Cerebellar cortex (tissue), 1 donor: ENCODE measurements at places on chromosomes 3 and 15.

- DNase-seq: peak; percentile 31
Observed at GRCh38 chr3:8793242-8793641, 23.8 kb upstream of the OXTR start.

DNA sequence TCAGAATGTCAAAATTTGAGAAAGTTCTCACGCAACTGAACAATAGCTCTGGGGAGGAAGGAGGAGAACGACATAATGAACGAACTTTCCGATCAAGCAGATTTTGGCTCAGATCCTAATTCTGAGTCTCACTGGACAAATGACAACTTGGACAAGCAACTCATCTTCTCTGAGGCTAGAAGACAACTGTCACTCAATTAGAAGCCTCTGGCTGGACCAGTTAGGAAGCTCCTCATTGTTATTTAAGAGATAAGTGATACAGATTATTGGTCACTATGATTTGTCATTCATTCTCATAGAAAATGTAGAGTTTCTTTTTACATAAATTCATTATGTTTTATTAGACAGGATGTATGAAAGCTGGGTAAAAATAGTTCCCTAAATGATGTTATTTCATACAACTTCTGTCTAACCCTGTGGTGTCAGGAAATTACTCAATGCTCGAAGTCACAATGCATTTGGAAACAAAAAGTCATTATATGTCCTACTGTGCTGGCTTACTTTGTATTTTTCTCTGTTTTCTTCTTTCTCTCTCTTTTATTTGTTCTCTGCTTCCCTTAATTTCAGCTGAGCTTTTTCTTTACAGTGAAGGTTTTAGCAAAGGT lies 11.0 kb upstream of the C3orf49 start:
- DNase-seq: no peak

GRCh38 chr3:125240496-125240895 lies 27.9 kb upstream of the SLC12A8 start:
- no peak for DNase-seq

DNA sequence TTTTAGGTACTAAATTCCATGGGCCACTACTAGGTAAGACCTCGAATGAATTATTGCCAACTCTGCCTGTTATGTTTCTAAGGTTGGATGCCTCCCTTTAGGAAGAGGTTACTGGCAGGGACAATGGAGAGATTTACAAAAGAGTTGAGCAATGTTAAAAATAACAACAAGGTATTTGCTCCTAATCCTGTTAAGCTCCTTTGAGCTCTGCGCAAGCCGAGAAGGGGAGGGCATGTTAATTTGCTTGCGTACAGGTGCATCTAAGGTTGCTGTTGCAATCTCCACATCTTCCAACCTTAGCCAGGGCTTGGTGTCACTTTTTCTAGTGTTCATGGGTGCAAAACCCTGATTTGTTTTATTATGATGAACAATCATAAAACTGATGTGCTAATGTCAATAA lies 161.5 kb upstream of the TPM1 start:
- DNase-seq: no peak

GRCh38 chr3:195094191-195094921 lies 176.6 kb downstream of the XXYLT1 start:
- no peak for DNase-seq

DNA sequence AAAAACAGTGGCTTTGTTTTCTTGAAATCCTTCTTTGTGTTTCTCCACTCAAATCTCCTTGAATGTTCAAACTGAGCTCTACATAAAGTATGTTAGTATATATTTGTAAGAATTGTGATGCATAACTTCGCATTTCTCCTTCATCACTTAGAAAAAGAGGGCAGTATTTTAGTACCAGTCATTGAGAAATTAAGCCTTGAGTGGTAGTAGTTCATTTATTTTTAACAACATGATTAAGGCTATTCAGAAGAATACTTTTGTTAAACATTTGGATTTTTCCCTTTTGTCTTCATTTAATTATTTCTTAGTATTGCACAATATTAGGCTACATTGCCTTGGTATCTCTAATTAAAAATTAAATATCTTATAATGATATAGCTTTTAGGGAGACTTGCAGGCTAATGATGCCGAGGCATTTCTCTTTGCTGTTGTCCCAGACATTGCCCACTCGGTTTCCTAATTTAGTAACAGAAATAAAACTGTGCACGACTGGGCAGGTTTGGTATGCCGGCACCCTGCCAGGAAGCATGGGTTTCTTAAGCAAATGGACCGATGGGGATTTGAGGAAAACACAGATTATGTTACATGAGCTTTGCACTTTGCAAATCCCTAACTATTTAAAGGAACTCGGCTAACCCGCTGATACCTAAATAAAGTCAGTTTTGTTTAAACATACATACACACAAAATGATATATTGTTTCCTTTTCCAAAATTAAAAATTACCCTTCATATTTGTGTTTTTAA lies 54.7 kb downstream of the LRRC28 start:
- peak; percentile 60 for DNase-seq

DNA sequence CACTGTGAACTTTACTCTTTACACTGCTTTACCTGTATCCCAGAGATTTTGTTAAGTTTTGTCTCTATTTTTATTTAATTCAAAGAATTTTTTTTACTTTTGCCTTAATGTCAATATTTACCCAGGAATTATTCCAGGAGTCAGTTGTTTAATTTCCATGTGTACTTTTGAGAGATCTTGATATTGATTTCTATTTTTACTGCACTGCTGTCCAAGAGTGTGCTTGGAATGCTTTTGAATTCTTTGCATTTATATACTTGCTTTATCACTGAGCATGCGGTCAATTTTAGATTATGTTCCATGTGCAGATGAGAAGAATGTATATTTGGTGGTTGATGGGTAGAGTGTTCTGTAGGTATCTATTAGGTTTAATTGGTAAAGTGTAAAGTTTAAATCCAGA lies 461.0 kb upstream of the GBE1 start:
- no peak for DNase-seq

DNA sequence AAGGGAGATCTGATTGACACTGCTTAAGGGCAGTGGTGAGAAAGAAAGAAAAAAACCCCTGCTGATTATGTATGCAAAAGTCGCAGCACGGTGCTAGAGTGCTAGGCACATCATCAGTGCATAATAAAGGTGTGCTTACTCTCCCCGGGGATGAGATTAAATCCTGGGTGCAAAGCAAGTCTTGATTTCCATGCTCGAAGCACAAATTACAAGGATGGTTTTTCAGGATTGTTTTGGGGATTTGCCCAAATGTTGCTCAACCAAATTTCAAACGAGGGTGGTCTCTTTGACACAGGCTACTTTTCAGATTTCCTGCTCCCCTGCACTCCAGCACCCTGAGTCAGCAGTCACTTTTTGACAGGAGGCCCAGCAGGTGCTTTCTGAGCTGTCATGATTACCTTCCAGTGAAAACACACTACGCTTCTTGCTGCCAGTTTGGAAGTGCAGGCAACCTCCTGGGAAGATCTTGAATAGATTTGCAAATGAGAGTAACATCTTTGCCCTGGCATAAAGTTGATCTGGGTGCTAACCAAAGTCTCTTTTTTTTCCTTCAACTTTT lies 167.5 kb upstream of the TRIM42 start:
- DNase-seq: no peak

DNA sequence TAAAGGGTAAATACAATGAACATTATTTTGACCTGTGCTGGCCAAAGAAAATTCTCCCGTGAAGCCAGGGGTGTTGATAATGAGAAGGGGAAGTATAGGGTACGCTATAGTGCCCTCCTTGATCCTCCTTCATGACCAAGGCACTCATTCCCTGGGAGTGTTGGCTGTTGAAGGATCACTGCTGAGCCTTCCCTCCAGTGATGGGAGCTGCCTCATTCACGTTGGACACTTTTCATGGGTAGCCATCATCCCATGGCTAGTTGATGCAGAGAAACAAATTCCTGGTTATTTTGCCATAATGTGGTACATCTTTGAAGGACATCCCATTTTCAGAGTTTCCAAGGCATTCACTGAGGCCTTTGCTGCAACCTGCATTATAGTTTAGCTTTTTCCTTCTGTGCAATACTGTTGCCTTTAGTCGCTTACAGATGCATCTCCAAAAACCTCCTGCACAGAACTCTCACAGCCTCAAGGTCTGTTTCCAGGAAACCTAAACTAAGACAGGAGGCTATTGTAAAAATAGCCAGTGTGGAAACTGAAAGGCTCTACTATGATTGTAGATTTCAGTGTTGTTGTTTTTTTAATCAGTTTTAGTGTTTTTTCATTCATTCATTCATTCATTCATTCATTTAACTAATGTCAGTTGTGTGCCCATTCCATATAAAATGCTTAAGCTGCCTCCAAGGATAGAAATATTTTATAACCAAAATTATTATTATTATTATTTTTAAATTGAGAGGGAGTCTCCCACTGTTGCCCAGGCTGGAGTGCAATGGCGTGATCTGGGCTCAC lies 40.8 kb downstream of the TGFBR2 start:
- DNase-seq: no peak

GRCh38 chr3:57060089-57060821 lies at the start of gene SPATA12:
TSS of gene SPATA12 (plus strand) at chr3:57060664. CDS start at chr3:57073695, 13,031 bp downstream.
- DNase-seq: no peak

DNA sequence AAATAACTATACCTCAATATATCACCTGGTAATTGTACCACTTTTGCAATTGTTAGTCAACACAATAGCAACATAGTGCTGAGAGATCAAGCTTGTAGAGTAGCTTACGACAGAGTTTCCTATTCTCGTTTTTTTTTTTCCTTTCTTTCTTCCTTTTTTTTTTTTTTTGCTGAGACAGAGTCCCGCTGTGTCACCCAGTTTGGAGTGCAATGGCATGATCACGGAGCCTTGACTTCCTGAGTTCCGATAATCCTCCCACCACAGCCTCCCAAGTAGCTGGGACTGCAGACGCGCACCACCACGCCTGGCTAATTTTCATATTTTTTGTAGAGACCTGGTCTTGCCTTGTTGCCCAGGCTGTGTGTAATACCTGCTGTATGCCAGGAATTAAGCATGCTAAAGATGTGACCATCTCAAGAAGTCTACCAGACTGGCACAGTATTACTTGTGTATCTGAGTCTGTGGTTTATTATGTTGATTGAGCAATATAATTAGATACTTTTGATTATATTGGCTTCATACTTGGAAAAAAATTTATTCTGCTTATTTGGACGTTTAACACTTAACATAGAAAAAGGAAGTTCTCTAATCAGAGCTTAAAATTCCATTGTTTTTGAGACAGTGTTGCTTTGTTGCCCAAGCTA lies 3.0 kb downstream of the SELENOT start:
- no peak for DNase-seq

DNA sequence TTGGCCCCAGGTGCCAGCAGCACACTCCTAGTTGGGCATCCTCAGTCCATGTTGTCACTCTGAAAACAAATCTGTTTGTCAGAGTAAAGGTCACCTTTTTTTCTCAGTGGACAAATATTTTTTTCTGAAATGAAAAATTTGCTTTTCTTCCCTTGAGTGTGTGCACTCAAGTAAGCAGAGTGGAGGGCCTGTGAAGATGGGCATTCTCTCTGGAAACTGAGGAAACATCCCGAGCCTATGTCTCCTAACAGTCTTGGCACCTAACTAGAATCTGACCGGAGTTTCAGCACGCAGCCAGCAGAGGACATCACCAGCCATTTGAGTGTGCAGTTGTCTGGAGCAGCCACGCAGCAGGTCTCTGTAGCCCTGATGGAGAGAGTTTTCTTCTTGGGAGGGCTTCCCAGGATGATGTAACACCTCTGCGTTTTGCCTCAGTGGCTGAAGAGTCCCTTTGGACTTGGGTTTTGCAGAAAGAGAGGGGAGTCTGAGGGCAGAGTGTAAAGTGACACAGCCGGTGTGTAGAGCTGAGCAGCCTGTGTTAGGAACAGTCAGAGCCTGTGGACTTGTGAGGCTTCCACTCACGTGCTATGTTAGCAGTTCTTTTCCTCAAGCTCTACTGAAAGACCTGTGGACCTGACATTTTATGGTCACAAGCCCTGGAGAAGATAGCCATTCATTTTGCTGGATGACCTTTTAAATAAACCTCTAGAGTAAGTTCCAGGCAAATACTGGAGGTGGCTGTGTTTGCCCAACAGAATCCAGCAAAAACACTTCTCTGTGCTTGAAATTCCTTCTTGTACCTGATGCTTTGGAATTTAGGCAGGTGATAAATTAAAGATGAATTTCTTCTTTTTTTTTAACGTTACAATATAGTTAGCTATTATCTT lies 51.6 kb downstream of the ABHD2 start:
- peak; percentile 80 for DNase-seq

DNA sequence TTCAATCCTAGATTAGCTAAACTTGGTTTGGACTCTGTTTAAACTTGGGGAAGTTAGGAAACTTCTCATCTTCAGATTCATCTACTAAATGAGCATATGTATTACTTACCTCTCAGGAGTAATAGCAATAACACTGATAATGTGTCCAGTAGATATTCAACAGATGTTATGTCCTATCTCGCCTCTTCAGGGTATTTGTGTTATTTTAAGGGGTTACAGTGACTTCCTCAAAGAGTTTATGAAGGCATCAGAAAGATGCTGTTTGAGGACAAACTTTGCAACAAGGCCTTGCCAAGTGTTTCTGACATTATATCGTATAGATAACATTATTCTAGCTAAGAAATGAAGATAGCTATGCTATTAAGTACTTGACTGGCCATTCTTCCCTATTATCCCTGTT lies 522.3 kb downstream of the IGSF11 start:
- no peak for DNase-seq

DNA sequence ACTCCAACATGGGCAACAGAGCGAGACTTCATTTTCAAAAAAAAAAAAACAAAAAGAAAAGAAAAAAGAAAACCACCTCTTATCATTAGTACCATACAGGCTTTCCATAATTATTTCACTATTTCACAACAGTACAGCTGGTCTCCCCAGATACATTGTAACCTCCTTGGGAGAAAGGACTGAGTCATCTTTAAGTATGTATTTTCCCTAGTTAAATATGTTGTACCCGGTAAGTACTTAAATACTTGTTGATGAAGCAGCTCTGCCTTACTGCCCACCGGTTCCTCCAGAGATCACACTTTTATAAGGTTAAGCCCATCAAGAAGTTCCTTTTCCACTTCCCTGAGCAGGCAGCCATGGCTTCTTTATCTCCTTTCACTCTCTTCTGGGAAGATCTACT lies 789.5 kb upstream of the CFAP20DC start:
- DNase-seq: no peak
